ENCODE measurements at places on chromosomes 1 and 21. TPM values are rescaled to one million over a fixed set of nuclear protein-coding genes. Genes with fewer than 3 reads are reported as not detected.

The COL6A1 gene
- total RNA-seq: 342 TPM

The WLS gene
- 56.2 TPM for total RNA-seq

The CHI3L2 gene
- total RNA-seq: not detected

The CHD5 gene
- 0.29 TPM for total RNA-seq

GRCh38 chr1:67832737-67833601, at the start of gene GNG12:
TSS of gene GNG12 (minus strand) at chr1:67833467. CDS start at chr1:67707686, 125,781 bp downstream.
- peak within 1 kb of the TSS; percentile 71 for H3K4me3 ChIP-seq
- H3K36me3 ChIP-seq: peaks cover 3% of the 10 kb centered on the region
- H3K27ac ChIP-seq: peak within 1 kb of the TSS; percentile 94

DNA sequence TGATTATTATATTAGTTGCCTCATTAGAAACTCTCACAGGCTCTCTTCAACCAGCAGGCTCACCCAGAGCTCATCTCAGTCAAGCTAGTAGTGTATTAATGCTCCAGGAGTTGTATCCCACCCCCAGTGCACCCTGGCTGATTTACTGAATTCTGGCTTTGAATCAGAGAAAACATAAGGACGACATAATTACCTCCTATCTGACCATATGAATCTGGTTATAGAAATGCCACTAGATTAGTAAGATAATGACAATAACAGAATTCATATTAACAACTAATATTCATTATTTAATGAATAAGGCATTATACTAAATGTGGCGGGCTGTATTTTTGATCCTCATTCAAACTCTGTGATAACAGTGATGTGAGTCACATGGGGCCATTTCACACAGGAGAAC, 1066.7 kb downstream of the TTLL7 start:
- no peaks in the 10 kb centered on the region for H3K36me3 ChIP-seq
- H3K27ac ChIP-seq: no peak overlapping the region
- H3K4me3 ChIP-seq: no peak overlapping the region
- no peaks in the 10 kb centered on the region for H3K27me3 ChIP-seq
- H3K4me1 ChIP-seq: no peaks in the 10 kb centered on the region
- no peak for DNase-seq

- H3K27ac ChIP-seq: no peak overlapping the region
- no peak overlapping the region for H3K4me3 ChIP-seq
- no peaks in the 10 kb centered on the region for H3K27me3 ChIP-seq
- peak; percentile 70 for DNase-seq
Observed at GRCh38 chr1:103514920-103515503, 10.5 kb upstream of the RNPC3 start.

- no peak overlapping the region for H3K4me3 ChIP-seq
- DNase-seq: no peak
- H3K36me3 ChIP-seq: no peaks in the 10 kb centered on the region
- no peaks in the 10 kb centered on the region for H3K27me3 ChIP-seq
- H3K27ac ChIP-seq: no peak overlapping the region
Observed at GRCh38 chr1:236397173-236397759, 3.2 kb downstream of the EDARADD start.

DNA sequence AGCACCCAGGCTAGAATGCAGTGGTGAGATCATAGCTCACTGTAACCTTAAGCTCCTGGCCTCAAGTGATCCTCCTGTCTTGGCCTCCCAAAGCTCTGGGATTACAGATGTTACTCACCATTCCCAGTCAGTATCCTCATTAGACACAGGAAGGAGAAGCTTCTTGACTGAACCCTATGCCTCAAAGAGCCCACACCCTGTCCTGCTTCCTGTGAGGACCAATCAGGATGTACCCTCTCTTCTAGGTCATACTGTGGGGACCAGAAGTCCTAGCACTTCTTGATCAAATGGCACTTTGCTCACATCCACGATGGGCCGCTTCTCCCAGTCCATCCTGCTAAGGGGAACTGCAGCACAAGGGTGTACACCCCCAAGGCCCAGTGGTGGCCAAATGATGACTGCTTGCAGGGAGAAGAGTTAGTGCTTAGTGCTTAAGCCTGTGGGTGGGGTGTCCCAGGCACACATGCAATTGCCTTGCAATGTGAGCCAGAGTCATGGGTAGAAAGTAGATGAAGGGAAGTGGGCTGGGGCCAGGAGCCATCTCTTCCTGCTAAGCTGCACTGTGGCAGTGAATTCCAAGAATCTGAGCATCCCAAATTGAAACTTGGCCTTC, 9.8 kb downstream of the CD34 start:
- no peak overlapping the region for H3K4me3 ChIP-seq
- peaks cover 6% of the 10 kb centered on the region for H3K4me1 ChIP-seq
- DNase-seq: no peak
- no peaks in the 10 kb centered on the region for H3K27me3 ChIP-seq
- H3K27ac ChIP-seq: no peak overlapping the region

DNA sequence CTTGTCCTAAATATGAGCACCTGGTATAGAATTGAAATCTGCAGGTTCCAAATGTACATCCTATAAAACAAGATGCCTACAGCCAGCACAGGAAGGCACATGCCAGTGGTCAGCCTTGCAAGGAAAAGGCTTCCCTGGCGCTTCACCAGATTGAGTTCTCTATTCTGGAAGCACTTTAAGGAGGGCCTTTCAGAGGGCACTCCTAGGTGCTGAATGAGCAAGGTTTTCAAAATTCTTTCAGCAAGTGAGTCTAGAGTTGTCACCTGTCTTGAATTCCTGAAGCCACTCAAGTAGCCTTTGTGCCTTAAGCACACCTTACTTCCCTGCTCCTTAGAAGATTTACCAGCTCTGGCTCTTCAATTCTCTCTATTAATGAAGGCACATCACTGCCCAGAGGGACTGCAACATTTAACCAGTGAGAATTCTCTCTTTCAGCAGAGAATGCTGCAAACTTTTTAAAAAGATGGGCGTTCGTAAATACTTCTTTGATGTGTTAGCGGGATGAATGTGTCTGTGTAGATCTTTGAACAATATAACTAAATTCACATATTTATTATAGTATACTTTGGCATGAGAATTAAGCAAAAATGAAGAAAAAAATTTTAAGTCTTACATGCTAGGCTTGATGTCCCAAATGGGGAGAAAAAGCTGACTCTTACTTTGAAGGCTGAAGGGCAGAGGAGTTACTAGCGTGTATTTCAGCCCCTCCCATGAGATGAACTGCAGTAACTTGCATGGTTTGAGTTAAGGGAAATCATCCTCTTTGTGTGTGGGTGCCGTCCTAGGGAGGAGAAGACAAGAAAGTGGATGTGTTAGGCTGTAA, 162.0 kb downstream of the NTPCR start:
- H3K4me3 ChIP-seq: no peak overlapping the region
- peaks cover 3% of the 10 kb centered on the region for H3K36me3 ChIP-seq
- no peaks in the 10 kb centered on the region for H3K27me3 ChIP-seq
- no peak overlapping the region for H3K27ac ChIP-seq
- DNase-seq: no peak

- no peaks in the 10 kb centered on the region for H3K36me3 ChIP-seq
- H3K27ac ChIP-seq: no peak overlapping the region
- DNase-seq: no peak
- H3K4me1 ChIP-seq: no peaks in the 10 kb centered on the region
Observed at GRCh38 chr1:106798991-106799390, 257.5 kb upstream of the PRMT6 start.

DNA sequence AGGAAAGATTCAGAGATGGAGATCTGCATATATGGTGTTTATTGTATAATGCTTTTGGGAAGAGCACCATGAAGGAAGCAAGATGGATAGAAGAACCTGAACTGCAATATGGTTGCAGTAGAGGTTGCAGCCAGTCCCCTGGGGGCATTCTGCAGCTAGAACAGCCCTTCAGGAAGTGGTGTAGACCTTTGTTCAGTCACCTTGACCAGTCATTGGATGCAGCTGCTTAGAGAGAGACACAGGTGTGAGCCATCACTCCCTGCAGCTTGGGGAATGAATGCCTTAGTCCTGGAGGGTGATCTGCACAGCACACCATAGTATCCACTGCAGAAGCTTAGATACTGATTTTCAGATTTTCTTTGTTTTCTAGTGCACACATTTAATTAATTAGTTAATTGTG, 42.3 kb downstream of the NEK7 start:
- no peak for DNase-seq
- H3K27me3 ChIP-seq: no peaks in the 10 kb centered on the region
- H3K27ac ChIP-seq: no peak overlapping the region
- H3K4me3 ChIP-seq: no peak overlapping the region
- H3K36me3 ChIP-seq: no peaks in the 10 kb centered on the region

DNA sequence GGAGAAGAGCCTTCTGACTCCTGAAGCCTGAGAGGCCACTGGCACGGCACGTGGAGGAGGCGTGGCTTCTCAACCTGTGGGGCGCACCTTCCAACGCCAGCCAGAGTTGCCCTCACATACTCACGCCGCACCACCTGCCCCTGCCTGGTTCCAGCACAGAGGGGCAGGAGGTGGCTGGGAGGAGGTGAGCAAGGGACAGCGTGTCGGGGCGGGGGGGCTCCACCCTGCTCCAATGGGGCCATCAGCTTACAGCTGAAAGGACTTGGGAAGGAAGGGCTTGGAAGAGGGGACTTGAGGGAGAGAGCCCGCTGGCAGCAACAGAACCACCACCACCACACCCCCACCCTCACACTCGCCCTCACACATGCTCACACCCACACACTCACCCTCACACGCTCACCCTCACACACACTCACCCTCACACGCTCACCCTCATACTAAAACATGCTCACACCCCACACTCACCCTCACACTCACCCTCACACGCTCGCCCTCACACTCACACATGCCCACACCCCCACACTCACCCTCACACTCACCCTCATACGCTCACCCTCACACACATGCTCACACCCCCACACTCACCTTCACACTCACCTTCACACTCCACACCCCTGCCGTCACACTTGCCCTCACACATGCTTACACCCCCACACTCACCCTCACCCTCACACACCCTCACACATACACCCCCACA, 41.6 kb upstream of the EDN2 start:
- no peak for DNase-seq
- H3K27ac ChIP-seq: no peak overlapping the region
- H3K4me1 ChIP-seq: no peaks in the 10 kb centered on the region
- H3K27me3 ChIP-seq: no peaks in the 10 kb centered on the region

DNA sequence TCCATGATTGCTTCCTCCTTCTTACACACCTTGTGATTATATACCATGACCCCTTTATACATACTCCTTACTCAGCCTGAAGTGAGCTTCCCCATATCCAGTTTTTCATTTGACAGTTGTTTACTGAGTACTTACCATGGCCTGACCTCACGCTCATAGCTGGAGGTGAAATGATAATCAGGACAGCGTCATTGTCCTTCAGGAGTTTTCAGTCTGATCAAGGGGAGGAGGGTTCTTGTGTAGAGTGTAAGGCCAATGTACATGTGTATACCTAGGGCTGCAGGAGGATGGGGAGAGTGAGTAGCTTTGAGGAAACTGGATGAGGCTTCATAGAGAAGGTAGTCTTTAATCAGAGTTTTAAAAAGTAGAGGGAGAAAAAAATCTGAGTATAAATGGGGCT, 325.8 kb downstream of the RYR2 start:
- no peak overlapping the region for H3K4me3 ChIP-seq
- H3K36me3 ChIP-seq: no peaks in the 10 kb centered on the region
- H3K4me1 ChIP-seq: no peaks in the 10 kb centered on the region
- no peaks in the 10 kb centered on the region for H3K27me3 ChIP-seq
- H3K27ac ChIP-seq: no peak overlapping the region
- no peak for DNase-seq

DNA sequence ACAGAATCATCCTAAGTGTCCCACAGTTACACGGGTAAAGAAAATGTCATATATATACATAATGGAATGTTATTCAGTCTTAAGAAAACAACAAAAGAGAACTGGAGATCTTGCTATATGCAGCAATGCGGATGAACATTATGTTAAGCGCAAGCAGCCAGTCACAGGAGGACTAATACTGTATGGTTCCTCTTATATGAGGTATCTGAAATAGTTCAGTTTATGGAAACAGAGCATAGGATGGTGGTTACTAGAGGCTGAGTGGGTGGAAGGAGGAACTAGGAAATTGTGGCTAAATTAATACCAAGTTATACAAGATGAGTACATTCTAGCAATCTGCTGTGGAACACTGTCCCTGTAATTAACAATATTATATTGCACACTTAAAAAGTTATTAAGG, 834.3 kb downstream of the KCNT2 start:
- no peak overlapping the region for H3K4me3 ChIP-seq
- H3K36me3 ChIP-seq: no peaks in the 10 kb centered on the region
- no peaks in the 10 kb centered on the region for H3K4me1 ChIP-seq
- no peak overlapping the region for H3K27ac ChIP-seq
- DNase-seq: no peak
- H3K27me3 ChIP-seq: no peaks in the 10 kb centered on the region

GRCh38 chr1:37137014-37137413, 102.7 kb upstream of the GRIK3 start:
- H3K4me3 ChIP-seq: no peak overlapping the region
- no peak for DNase-seq
- H3K4me1 ChIP-seq: no peaks in the 10 kb centered on the region
- H3K27me3 ChIP-seq: peaks cover 11% of the 10 kb centered on the region
- H3K36me3 ChIP-seq: no peaks in the 10 kb centered on the region

GRCh38 chr21:17501107-17502006, 11.5 kb upstream of the CXADR start:
- H3K4me1 ChIP-seq: no peaks in the 10 kb centered on the region
- no peak for DNase-seq
- H3K4me3 ChIP-seq: no peak overlapping the region
- H3K27me3 ChIP-seq: no peaks in the 10 kb centered on the region
- H3K36me3 ChIP-seq: no peaks in the 10 kb centered on the region
- H3K27ac ChIP-seq: no peak overlapping the region

Measured in stomach (tissue), 19 donors.